NCI-H226 (cell line): ENCODE measurements at places on chromosomes 7 and 10.

GRCh38 chr10:118571123-118571522 is 24.3 kb downstream of the PRLHR start:
- no peak for DNase-seq

GRCh38 chr10:35707642-35708425 is 65.7 kb upstream of the FZD8 start:
- DNase-seq, result no peak

DNA sequence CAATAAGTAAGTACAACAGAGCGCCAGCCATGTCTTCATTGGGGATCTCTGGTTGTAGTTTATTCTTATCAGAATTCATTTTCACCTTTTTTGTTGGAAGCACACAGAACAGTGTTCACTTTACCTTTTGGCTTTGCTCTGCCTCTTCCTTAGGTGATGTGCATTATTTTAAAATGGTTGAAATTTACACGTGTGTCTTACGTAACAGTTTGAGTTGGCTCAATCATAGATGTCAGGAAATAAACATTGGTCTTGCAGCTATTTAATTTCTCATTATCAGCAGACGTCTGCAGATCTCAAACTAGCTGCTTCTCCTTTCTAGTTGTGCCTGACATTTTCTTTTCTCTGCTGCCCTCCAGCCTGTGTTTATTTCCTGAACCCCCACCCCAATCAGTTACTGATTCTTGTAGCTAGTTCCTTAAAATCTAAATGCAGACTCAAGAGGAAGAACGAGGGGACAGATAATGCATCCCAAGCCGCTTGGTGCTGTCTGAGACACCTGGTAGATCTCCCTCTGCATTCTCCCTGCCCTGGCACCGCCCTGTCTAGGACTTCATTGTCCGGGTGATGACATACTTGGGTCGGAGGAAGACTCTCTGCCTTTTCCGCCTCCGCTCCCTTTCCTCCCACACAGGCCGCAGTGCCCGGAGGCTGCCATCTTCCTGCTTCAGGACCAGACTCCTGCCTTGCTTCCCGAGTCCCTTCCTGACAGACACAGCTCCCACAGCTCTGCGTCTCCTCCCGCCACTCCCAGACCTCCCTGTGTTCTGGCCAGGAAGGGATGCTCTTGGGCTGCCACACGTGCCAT is 108.2 kb downstream of the ANKRD61 start:
- no peak for DNase-seq

GRCh38 chr7:101916041-101916800 is 98.8 kb downstream of the CUX1 start:
- DNase-seq, result no peak

DNA sequence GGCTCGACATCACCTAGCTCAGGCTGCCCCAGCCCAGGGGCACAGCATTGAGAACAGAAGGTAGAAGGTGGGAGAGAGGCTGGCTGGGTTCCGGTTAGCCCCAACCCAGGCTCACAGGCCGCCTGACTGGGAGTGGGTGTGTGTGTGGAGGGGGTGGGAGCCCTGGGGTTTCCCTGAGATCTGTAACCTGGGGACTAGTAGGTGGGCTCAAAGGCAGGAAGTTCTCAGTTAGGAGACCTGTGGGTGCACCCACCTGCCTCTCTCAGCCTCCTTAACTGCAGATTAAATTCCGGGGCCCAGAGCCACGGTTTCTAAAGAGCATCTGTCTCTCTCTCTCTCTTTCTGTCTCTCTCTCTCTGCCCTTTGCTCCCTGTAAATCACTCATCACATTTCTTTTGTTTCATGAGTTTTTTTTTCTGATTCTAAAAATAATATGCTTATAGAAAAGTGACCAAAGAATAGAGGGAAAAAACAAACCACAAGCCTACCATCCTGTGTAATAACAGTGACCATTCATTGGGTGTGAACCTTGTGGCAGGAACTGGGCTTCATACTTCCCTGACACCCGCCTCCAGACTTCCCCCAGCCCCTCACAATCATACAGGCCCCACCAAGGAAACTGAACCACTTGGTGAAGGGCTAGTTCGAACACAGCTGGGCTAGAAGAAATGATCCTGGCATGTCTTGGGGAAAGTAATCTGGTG is 83.4 kb upstream of the SMNDC1 start:
- no peak for DNase-seq

DNA sequence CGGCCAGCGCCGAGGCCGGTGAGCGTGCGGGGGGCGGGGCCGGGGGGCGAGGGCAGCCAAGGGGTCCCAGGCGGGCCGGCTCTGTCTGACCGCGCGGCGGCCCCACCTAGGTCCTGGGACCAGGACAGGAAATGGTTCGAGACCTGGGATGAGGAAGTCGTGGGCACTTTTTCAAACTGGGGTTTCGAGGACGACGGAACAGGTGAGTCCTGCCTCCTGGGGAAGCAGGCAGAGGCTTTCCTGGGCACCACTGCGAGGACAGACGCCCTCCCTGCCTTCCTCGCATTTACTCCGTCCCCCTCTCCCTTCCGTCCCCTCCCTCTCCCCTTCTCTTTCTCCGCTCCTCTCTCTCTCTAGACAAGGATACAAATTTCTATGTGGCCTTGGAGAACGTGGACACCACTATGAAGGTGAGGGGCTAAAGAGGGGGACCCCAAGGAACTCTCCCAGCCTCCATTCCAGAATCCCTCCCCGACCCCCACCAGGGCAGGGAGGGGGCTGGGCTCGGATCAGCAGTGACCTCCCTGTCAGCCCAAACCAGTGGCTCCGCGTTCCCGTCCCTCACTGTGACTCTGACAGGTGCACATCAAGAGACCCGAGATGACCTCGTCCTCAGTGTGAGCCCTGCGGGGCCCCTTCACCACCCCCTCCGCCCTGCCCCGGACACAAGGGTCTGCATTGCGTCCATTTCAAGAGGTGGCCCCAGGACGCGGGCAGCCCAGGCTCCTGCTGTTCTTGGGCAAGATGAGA is 2.6 kb upstream of the MUC12 start:
- no peak for DNase-seq

DNA sequence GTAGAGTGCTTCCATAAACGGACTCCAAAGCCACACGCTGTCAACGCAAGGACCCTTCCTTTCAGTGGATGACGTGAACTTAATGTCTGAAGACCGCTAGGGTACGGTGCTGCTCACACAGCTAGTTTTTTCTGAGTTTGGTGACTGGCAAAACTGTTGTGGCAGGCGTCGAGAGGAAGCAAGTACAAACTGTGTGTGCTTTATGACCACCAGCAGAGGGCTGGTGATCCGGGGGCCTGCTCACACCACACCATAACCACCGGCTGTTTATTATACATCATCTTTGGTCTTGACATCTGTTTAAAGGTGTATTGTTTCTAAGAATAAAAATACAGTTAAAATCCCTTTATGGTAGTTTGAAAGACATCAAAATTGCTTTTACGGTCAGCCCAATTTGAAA is 37.1 kb upstream of the ATP6V0A4 start:
- no peak for DNase-seq

DNA sequence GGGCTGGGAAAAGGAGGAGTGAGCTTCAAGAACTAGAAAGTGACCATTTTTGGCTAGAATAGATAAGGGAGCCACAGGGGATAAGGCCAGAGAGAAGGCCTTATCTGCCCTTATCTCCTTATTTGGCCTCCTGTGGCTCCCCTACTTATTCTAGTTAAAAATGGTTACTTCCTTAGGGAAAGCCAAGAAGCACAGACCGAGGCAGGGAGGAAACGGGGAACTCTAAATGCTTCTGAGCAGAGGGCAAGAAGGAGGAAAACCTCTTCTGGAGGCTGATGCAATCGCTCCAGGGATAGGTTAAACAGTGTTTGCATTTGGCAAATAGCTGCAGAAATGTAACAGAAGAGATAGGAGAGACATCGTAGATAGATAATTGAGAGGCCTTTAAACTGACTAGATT is 18.6 kb downstream of the NRP1 start:
- DNase-seq, result no peak

DNA sequence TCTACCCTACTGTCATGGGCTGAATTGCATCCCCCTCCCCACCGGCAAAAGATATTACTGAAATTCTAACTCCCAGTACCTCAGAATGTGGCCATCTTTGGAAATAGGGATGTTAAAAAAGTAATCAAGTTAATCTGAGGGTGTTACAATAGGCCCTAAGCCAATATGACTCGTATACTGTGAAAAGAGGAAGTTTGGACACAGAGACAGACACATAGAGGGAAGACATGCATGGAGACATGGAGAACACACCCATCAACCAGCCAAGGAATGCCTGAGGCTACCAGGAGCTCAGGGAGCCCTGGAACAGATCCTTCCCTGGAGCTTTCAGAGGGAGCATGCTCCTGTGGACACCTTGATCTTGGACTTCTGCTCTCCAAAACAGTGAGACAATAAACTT is 138.2 kb upstream of the ADO start:
- no peak for DNase-seq

- DNase-seq, result peak; percentile 36
Measured at GRCh38 chr10:43292755-43293676, 26.2 kb upstream of the RASGEF1A start.

GRCh38 chr7:151895631-151896031 is 18.7 kb upstream of the PRKAG2 start:
- no peak for DNase-seq

- DNase-seq, result no peak
Measured at GRCh38 chr7:154854836-154855235, 148.1 kb downstream of the PAXIP1 start.

DNA sequence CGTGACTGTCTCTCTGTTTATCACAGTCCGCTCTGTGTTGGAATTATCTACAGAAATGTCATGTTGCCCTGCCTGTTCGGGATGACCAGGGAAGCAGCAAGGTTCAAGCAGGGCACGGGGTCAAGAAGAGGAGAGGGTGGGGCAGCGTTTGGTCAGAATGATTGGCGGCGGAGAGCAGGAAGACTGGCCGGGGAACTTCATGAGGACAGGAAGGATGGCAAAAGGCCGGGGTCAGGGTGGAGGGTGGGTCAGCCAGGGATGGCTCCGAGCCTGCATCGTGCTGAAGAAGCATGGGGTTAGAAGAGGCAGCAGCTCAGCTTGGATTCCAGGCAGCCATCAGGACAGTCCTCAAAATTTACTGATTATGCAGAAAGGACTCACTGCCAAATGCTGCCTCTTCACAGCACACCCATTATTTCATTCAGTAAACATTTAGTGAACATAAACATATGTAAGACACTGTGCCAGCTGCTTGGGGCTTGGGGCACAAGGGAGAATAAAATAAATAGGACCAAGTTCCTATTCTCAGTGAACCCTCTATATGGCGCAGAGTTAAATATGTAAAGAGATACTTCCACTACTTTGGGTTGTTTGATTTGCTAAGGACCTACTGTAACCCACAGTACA is 42.8 kb downstream of the WNT2 start:
- no peak for DNase-seq

- peak; percentile 86 for DNase-seq
Measured at GRCh38 chr10:11881477-11882417, 58.6 kb downstream of the PROSER2 start.
